ENCODE measurements at places on chromosomes 3 and 15.

DNA sequence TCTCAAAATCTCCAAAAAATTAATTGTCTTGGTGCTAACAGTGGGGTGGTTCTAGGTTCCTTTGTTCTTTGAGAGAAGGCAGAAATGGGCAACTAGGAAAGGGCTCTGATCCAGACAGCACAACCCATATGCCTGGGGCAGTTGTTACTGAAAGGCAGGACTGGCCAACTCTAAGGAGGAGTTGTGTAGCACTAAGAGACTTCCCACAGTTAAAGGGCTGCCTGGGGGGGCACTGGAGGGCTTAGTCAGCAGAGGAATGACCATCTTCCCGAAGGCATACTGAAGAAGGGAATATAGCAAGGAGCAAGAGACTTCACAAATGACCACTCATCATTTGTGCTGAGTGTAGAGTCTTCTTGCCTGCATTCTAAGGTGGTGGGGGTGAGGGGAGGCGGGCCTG is 15.8 kb downstream of the ILDR1 start:
- DNase-seq, result no peak

- DNase-seq, result no peak
Observed at GRCh38 chr3:20975188-20975651, 775.8 kb downstream of the ZNF385D start.

DNA sequence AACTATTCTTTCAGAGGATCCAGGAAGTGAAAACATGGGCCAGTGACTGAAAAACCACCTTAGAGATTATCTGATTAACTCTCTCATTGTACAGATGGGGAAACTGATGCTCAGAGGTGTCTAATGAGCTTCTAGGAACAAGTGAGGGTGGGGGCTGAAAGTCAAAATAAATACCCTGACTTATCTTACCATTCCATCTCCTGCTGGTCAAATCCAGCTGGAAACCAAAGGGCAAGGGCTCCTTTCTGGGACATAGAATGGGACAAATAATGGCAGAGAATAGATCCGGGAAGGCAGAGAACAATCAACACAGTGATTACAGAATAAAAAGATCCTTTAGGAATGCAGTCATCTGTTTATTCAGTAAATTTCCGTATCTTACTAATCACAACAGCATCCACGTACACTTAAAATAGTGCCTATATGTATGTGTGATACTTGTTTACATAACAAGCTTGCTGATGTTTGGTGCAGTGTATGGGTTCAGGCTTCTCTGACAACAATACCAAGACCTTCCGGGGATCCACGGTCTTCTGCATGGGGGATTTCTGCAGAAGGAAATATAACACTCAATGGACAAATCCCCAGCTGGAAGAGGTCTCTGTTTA is 173.2 kb downstream of the THSD4 start:
- DNase-seq, result no peak

DNA sequence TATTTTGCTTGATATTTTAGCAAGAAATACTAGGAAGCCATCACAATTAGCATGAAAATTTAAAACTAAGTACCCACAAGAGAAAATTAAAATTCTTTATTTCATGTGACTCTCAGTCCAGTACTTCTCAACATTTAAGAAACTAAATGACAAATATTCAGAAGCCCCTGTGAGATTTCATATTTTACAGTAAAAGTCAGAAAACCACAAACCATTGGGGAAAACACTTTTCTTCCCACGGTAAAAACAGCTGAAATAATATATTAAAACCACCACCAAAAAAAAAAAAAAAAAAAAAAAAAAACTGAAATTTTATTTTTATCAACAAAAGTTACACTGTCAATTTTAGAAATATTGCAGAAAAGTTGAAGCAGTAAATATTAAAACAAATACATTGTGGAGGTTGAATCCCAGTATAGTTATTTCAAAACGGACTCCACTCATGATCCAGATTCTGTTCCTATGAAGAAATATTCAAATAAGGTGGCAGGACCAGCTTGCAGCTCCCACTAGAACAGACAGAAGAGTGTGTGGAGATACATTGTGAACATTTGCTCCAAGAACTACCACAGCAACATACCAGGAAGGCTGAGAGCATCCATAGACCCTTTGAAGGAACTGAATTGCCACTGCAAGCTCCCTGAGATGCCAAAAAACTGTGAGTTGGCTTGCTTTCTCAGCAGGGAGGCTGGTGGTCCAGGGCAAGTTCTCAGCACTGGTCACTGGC is 308.2 kb downstream of the CTNNB1 start:
- no peak for DNase-seq

DNA sequence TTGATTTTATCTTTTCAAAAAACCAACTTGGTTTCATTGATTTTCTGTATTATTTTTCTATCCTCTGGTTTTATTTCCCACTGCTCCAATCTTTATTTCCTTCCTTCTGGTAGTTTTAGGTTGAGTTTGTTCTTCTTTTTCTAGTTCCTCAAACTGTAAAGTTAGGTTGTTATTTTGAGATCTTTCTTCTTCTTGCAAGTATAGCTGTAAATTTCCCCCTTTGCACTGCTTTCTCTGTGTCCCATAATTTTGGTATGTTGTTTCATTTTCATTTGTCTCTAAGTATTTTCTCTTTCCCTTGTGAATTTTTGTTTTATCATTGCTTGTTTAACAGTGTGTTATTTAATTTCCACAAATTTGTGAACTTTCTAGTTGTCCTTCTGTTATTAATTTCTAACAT is 120.0 kb downstream of the PLD1 start:
- no peak for DNase-seq

DNA sequence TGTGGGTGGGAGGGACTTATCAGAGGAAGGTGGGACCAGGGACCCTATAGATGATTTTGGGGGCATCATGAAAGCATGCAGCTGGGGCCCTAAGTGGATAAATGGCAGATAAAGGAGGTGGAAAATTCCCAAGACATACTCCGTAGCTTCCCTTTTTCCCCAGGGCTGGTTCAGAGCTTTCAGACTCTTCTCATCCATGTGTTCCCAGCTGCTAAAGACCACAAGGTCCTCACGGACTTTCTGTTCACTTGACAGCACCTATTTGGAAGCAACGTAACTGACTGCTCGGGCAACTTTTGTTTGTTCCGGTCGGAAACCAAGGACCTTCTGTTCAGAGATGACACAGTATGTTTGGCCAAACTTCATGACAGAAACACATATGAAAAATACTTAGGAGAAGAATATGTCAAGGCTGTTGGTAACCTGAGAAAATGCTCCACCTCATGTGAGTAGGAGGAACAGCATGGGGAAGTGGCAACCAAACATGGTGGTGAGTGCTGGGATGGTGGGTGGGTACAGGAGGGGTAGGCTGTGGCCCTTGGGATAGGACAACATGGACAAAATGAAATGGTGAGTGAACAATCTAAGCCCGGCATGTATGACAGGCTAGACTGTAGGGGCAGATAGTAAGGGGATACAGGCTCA is 28.7 kb upstream of the SRPRB start:
- DNase-seq, result no peak

GRCh38 chr3:73521734-73522336 is 102.9 kb downstream of the PDZRN3 start:
- no peak for DNase-seq

DNA sequence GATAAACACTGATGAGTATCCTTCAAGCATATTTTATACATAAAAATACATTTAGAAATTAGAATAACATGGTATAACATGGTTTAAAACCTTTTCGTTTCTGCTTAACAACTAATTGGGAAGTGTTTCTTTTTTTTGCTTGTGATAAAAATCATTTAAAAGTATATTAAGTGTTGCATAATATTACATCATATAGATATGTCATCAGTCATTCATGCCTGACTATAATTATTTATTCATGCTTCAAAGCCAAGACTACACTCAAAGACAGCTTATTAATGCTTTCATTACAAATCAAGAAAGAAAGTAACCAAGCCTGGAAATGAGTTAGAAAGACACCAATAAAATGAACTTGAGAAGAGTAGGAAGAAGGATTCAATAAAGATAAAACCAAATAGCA is 136.6 kb upstream of the TP63 start:
- DNase-seq, result no peak

GRCh38 chr3:7964899-7965298 is 536.7 kb upstream of the LMCD1 start:
- DNase-seq, result no peak

GRCh38 chr3:113626503-113627371 is 69.7 kb downstream of the USF3 start:
- DNase-seq, result no peak

- no peak for DNase-seq
Observed at GRCh38 chr3:131282967-131283366, 98.6 kb upstream of the NUDT16 start.

DNA sequence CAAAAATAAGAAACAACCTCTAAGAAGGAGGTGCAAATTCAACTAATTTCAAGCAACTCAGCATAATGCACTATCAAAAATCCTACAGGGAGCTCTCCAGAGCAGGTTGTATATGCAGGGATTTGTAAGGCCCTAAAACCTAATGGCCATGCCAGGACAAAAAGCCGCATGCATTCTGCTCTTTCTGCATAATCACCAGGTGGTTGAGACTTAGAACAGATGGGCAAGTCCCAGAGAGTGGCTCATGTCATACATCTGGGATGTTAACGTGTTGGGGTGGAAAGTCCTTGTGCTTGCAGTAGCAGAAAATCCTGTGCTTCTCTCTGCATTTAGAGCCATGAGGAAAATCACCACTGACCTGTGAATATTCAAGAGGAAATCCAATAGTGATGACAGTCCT is 1002.9 kb downstream of the AGBL1 start:
- no peak for DNase-seq

DNA sequence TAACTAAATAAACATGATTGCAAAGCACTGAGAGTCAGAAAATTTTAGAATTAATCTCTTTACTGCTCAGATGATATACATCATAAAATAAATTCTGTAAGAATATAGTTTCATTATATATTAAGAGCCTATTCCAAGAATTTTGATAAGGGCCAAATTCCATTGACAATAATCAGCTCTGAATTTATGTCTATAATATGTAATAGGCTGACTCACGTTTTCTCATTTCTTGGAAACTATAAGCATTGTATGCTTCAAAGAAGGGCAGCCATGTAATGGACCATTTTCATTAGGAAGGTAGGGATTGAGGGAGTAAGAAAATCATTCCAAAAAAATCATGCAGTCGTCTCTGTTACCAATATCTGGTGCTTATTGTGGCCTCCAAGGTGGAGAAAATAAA is 315.9 kb downstream of the ZIC4 start:
- DNase-seq, result no peak

DNA sequence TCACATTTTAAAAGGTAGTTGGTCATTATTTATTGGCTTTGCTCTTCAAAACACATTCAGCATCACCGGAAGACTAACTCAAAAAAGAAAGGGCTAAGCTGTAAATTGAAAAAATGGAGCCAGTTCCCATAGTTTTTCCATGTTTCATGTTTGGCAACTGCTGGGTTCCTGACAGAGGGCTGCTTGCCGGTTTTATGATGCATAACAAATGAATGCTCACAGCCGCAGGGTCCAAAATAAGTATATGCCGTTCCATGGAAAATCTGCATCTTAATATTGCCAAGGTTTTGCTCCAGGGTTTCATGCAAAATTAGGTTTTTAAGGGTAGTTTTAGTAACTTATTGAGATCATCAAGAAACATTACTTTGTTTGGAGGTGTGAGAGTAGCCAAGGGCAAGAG is 15.8 kb downstream of the SLC12A1 start:
- no peak for DNase-seq

DNA sequence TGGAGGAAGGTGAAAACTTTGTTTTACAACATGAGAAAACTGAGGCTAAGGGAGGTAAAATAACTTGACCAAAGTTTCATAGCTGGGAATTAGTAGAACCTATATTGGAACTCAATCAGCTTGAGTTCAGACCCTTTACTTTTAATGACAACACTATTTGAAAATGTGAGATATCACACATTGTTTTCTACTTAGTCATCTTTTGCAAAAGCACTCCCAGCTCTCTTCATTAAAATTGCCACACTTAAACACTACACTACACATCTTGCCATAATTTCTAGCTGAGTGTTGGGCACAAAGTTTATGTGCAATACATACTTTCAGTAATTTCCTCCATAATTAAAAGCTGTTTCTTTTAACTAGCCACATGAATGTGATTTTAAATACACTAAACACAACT is 230.4 kb upstream of the DCBLD2 start:
- no peak for DNase-seq

DNA sequence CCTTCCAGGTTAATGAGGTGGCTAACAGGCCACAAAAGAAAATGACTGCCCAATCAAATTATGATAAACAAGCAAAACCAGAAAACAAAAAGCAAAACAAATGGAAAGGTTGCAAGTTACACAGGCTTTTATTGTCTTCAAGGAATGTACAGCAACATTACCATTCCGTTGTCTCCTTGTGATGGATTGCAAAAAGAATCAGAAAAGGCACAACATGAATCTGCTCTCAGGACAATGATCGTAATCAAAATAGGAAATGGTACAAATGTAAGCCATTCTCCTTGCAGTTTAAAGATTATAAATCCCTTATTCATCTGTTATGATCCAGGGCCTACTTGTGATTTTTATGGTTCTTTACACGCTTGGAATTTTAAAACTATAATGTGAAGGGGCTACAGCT is 125.8 kb downstream of the ECT2 start:
- DNase-seq, result no peak

- no peak for DNase-seq
Observed at GRCh38 chr15:36982430-36982829, 117.9 kb downstream of the MEIS2 start.

DNA sequence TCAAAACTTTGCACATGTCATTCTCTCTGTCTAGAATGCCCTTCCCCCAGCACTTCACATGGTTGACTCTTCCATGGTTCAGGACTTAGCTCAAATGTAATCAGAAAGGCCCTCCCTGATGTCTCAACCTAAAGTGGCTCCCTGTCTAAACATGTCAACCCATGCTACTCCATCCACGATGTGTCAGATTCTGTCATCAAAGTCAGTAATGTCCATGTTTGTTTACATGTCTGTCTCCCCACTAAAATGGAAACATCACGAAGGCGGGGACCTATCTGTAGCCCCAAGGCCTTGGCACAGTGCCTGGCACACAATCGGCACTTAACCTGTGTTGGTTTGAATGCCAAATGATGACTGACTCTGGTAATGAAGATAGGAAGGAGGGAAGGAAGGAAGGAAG is 20.8 kb upstream of the SNTN start:
- DNase-seq, result no peak

GRCh38 chr15:74773329-74773728 is 8.6 kb upstream of the CSK start:
- DNase-seq, result no peak

DNA sequence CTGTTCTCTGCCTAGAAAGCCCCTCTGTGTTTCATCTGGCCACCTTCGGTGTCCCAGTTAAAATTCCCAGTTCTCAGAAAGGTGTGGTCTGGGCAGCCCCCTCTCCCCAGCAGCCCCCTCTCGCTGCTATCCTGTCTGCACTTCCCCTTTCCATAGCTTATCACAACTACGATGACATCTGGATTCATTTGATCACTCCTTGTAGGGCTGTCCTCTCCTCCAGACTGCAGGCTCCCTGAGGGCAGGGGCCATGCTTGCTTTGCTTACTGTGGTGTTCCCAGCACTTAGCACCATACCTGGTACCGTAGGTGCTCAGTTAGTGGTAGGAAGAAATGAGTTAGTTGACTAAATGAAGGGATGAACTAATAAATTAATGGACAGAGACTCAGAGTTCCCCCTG is 26.3 kb upstream of the GOLGA6C start:
- no peak for DNase-seq

GRCh38 chr3:143103652-143104051 is 15.9 kb upstream of the CHST2 start:
- DNase-seq, result no peak

Data from T-cell (primary cell).